ENCODE measurements at places on chromosomes 13 and 19. TPM values are rescaled to one million over a fixed set of nuclear protein-coding genes. Genes with fewer than 3 reads are reported as not detected.
A peak's percentile ranks its signal among the peaks of the same experiment; 100 is the strongest.

GRCh38 chr13:30375265-30375835 is 46.9 kb upstream of the UBE2L5 start:
- no peak overlapping the region for H3K4me3 ChIP-seq
- no peaks in the 10 kb centered on the region for H3K27me3 ChIP-seq
- no peaks in the 10 kb centered on the region for H3K36me3 ChIP-seq

- DNase-seq = no peak
- H3K27me3 ChIP-seq = no peaks in the 10 kb centered on the region
- H3K36me3 ChIP-seq = peaks cover 71% of the 10 kb centered on the region
- H3K27ac ChIP-seq = no peak overlapping the region
- no peaks in the 10 kb centered on the region for H3K4me1 ChIP-seq
Observed at GRCh38 chr19:1986357-1987162, 29.0 kb downstream of the BTBD2 start.

KISS1R gene
- total RNA-seq = not detected

- no peak overlapping the region for H3K27ac ChIP-seq
- H3K4me3 ChIP-seq = no peak overlapping the region
- no peaks in the 10 kb centered on the region for H3K4me1 ChIP-seq
- H3K36me3 ChIP-seq = no peaks in the 10 kb centered on the region
- DNase-seq = no peak
- H3K27me3 ChIP-seq = no peaks in the 10 kb centered on the region
Observed at GRCh38 chr13:78759704-78760103, 100.7 kb upstream of the OBI1 start.

- H3K27me3 ChIP-seq = no peaks in the 10 kb centered on the region
- no peak overlapping the region for H3K27ac ChIP-seq
- no peaks in the 10 kb centered on the region for H3K36me3 ChIP-seq
- no peak overlapping the region for H3K4me3 ChIP-seq
- H3K4me1 ChIP-seq = no peaks in the 10 kb centered on the region
Observed at GRCh38 chr19:37809366-37809765, 30.0 kb upstream of the ZNF573 start.

CARD8 gene
- total RNA-seq = 33.2 TPM

APOE gene
- total RNA-seq = 56.7 TPM

GRCh38 chr13:106302011-106302410 is 233.5 kb downstream of the EFNB2 start:
- DNase-seq = no peak
- no peaks in the 10 kb centered on the region for H3K4me1 ChIP-seq
- H3K4me3 ChIP-seq = no peak overlapping the region

- DNase-seq = no peak
- peaks cover 54% of the 10 kb centered on the region for H3K27me3 ChIP-seq
- H3K27ac ChIP-seq = no peak overlapping the region
- no peaks in the 10 kb centered on the region for H3K36me3 ChIP-seq
- H3K4me1 ChIP-seq = no peaks in the 10 kb centered on the region
Observed at GRCh38 chr19:3477951-3478350, 2.4 kb downstream of the SMIM24 start.

HCN2 gene
- total RNA-seq = 0.13 TPM

DNA sequence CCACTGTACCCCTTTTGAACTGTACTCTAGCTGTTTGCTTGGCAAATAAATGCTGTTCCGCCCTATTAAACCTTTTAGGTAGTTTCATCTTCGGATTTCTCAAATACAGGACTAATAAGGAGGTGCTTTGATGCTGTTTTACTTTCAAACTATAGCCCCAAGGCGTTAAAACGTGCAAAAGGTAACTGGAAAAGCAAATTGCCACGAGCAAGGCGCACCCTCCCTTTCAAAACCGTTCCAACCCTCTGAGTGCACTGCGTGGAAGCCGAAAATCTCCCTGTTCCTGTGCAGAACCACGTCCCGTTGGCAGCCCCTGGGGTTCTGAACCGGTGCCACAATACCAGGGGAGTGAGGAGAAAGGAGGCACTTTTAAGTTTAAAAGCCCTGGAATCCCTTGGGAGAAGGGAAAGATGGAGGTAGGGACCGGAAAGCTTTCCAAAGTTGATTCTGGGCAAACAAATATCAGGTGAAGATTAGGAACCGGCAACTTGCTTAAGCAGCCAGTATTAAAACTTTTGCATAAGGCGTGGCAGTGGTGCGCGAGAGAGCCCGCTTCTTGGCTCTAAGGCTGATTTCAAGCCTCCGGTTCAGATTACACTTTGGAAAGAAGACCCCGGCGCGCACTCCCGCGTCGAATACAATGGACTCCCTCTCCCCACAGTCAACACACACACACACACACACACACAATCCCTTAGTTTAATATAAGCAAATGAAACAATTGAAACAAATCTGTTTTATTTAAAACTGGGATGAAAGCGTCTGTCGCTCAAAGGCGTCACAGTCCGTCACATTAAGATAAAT is 9.5 kb downstream of the POU4F1 start:
- H3K36me3 ChIP-seq = no peaks in the 10 kb centered on the region
- DNase-seq = no peak
- H3K4me3 ChIP-seq = no peak overlapping the region
- H3K27ac ChIP-seq = no peak overlapping the region
- peaks cover 21% of the 10 kb centered on the region for H3K4me1 ChIP-seq

DNA sequence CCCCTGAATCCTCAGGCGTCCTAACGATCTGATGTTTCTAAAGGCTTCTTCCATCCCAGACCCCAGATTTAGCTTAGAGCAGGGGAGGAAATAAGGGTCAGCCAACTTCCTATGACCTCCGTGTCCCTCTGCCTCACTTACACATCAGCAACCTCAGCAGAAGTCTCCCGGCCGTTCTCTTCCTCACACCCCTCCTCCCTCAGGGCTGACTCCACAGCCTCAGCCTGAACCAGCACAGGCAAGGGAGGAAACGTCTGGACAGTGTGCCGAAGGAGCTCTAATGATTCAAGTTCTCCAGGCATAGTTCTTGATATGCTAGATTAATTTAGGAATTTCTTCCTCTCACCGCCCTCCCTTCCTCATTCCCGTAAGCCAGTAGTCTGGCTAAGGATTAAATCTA is 121.4 kb downstream of the NUFIP1 start:
- no peak overlapping the region for H3K4me3 ChIP-seq
- H3K4me1 ChIP-seq = peaks cover 2% of the 10 kb centered on the region
- H3K27ac ChIP-seq = peak overlapping the region; percentile 13
- H3K36me3 ChIP-seq = no peaks in the 10 kb centered on the region
- no peaks in the 10 kb centered on the region for H3K27me3 ChIP-seq

- peak overlapping the region; percentile 83 for H3K4me3 ChIP-seq
- DNase-seq = peak; percentile 56
- peak overlapping the region; percentile 95 for H3K27ac ChIP-seq
- H3K4me1 ChIP-seq = peaks cover 32% of the 10 kb centered on the region
Observed at GRCh38 chr19:54158812-54159351, 639 bp downstream of the LENG1 start.

Data from muscle of leg (tissue), 16 donors.